ENCODE measurements at places on chromosomes 3 and 15. TPM values are rescaled to one million over a fixed set of nuclear protein-coding genes. Genes with fewer than 3 reads are reported as not detected.

GRCh38 chr3:194928227-194928626 is 242.5 kb downstream of the FAM43A start:
- DNase-seq: no peak
- no peak overlapping the region for H3K4me3 ChIP-seq
- no peaks in the 10 kb centered on the region for H3K36me3 ChIP-seq
- H3K27me3 ChIP-seq: peaks cover 13% of the 10 kb centered on the region
- no peaks in the 10 kb centered on the region for H3K4me1 ChIP-seq
- H3K27ac ChIP-seq: no peak overlapping the region

DNA sequence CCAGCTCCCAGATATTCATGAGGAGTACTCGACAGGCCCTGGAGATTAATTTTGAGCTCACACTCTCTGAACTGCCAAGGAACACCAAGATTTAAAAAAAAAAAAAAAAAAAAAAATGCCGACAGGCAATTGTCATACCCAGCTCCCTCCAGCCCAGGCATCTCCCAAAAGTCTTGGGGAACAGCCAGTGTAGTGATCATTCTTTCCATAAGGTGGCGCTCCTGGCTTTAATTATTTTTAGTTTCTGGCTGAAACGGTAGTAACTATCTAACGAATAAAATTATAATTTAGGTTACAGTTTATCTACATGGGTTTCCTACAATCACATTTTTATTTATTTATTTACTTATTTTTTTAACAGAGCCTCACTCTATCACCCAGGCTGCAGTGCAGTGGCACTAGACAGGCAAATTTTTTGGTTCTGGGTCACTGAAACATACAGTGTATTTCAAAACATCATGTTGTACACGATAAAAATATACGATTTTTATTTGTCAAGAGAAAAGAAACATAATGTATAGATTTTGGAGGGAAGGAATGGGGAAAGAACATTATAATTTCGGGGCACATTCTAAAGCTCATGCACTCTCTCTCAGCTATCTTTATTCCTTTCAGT is 157.3 kb downstream of the ADAMTS9 start:
- DNase-seq: peak; percentile 54
- no peak overlapping the region for H3K4me3 ChIP-seq
- peaks cover 19% of the 10 kb centered on the region for H3K27me3 ChIP-seq
- peaks cover 6% of the 10 kb centered on the region for H3K4me1 ChIP-seq
- H3K27ac ChIP-seq: no peak overlapping the region

GRCh38 chr3:190811775-190812480 is 50.6 kb downstream of the GMNC start:
- no peak overlapping the region for H3K27ac ChIP-seq
- H3K4me1 ChIP-seq: no peaks in the 10 kb centered on the region
- peaks cover 8% of the 10 kb centered on the region for H3K27me3 ChIP-seq
- H3K36me3 ChIP-seq: no peaks in the 10 kb centered on the region

- no peak overlapping the region for H3K27ac ChIP-seq
- no peaks in the 10 kb centered on the region for H3K27me3 ChIP-seq
- H3K4me3 ChIP-seq: no peak overlapping the region
- DNase-seq: no peak
Measured at GRCh38 chr3:105811518-105812193, 57.2 kb downstream of the CBLB start.

- H3K4me3 ChIP-seq: no peak overlapping the region
- no peak for DNase-seq
- no peak overlapping the region for H3K27ac ChIP-seq
- H3K27me3 ChIP-seq: peaks cover 12% of the 10 kb centered on the region
- H3K4me1 ChIP-seq: no peaks in the 10 kb centered on the region
Measured at GRCh38 chr3:187696021-187696420, 6.3 kb downstream of the RTP2 start.

DNA sequence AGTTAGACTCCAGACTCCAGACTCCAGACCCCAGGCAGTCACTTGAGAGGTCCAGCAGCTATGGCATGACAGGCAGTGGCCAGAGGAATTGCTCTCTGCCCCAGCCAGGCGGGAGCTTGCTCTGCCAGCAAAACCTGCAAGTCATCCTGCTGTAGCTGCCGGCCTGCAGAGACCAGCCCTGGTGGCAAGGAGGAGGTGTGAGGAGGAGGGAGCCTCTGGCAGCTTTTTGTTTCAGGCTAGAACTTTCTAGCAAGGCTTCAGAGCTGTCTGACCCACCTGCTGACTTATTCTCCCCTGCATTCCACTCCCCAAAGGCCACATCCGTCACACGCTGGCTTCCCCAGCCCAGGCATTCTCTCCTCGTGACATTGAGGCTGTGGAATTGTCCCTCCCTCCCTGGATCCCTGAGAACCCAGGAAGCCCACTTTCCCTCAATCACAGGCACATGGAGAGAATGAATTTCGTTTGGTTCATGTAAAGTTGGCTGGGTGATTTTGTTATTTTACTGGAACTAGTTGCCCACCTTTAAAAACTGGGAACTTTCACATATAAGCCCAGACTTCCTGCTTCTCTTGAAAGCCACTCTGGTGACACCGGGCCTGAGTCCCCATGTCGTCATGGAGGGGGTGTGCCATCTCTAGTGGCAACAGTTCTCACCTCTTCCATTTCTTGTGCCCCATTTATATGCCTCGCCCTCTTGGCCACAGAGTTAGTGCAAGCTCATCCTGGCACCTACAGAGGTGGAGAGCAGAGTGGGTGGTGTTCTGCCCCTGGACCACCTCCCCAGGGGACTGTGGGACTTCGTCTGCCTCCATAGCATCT is 82.7 kb downstream of the ABHD5 start:
- no peaks in the 10 kb centered on the region for H3K36me3 ChIP-seq
- H3K4me1 ChIP-seq: peaks cover 16% of the 10 kb centered on the region
- no peak overlapping the region for H3K4me3 ChIP-seq
- H3K27me3 ChIP-seq: peaks cover 3% of the 10 kb centered on the region
- no peak overlapping the region for H3K27ac ChIP-seq

DNA sequence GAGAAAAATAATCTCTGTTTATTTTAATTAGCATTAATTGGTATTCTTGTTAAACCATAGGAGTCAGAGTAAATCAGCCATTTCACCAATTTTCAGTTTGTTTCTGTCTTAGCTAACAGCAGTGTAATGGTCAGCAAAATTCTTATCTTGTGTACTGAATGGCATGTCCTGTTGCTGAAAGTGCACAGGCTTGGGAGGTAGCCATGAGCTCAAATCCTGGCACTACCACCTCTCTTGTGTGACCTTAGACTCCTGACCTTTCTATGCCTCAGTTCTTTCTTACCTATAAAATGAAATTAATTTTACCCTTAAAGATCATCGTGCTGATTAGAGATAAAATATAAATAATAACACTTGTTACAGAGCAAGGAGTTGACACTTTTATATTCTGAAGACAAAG is 35.8 kb downstream of the MLH1 start:
- H3K4me3 ChIP-seq: no peak overlapping the region
- no peak for DNase-seq
- H3K27me3 ChIP-seq: no peaks in the 10 kb centered on the region
- H3K4me1 ChIP-seq: peaks cover 5% of the 10 kb centered on the region
- H3K27ac ChIP-seq: no peak overlapping the region

- peaks cover 11% of the 10 kb centered on the region for H3K4me1 ChIP-seq
- H3K27ac ChIP-seq: no peak overlapping the region
- H3K4me3 ChIP-seq: no peak overlapping the region
- H3K27me3 ChIP-seq: peaks cover 67% of the 10 kb centered on the region
Measured at GRCh38 chr3:123024056-123024455, 3.5 kb downstream of the SEMA5B start.

DNA sequence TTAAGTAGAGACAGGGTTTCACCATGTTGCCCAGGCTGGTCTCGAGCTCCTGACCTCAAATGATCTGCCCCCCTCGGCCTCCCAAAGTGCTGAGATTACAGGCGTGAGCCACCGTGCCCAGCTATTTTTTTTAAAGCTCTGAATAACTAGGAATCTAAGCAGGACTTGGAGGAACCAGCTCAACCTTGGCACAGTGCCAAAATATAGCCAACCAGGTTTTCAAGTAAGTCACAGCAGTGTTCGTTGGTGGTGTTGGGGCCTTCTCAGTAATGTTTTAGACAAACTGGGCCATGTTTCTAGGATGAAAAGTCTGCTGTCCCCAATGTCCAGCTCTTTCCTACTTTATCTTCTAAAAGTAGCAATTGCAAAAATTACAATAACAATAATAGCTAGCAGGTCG is 6.4 kb upstream of the ADAM10 start:
- no peaks in the 10 kb centered on the region for H3K4me1 ChIP-seq
- no peak overlapping the region for H3K27ac ChIP-seq
- H3K4me3 ChIP-seq: no peak overlapping the region

- H3K4me1 ChIP-seq: no peaks in the 10 kb centered on the region
- DNase-seq: no peak
- no peak overlapping the region for H3K27ac ChIP-seq
- no peaks in the 10 kb centered on the region for H3K36me3 ChIP-seq
- peaks cover 6% of the 10 kb centered on the region for H3K27me3 ChIP-seq
Measured at GRCh38 chr3:104555728-104556127, 811.0 kb upstream of the ALCAM start.

- no peak overlapping the region for H3K27ac ChIP-seq
- no peak for DNase-seq
- H3K4me3 ChIP-seq: no peak overlapping the region
- peaks cover 3% of the 10 kb centered on the region for H3K4me1 ChIP-seq
- H3K36me3 ChIP-seq: no peaks in the 10 kb centered on the region
- peaks cover 11% of the 10 kb centered on the region for H3K27me3 ChIP-seq
Measured at GRCh38 chr15:68672251-68672650, 93.5 kb downstream of the CORO2B start.

- DNase-seq: no peak
- no peaks in the 10 kb centered on the region for H3K36me3 ChIP-seq
- H3K27ac ChIP-seq: no peak overlapping the region
- H3K4me1 ChIP-seq: no peaks in the 10 kb centered on the region
- no peak overlapping the region for H3K4me3 ChIP-seq
Measured at GRCh38 chr3:14047027-14047426, 77.6 kb downstream of the CHCHD4 start.

NLGN1 gene
- not detected for total RNA-seq

MOBP gene
- total RNA-seq: not detected

CCR4 gene
- 27.9 TPM for total RNA-seq

LAMB2 gene
- total RNA-seq: not detected

FGD5 gene
- not detected for total RNA-seq

XCR1 gene
- not detected for total RNA-seq

FETUB gene
- not detected for total RNA-seq

VEPH1 gene
- not detected for total RNA-seq

All from activated naive CD4-positive, alpha-beta T cell treated with anti-CD3 and anti-CD28 coated beads for 36 hours (primary cell).